K562 (cell line): ENCODE measurements at places on chromosomes 2 and 18. TPM values are rescaled to one million over a fixed set of nuclear protein-coding genes. Genes with fewer than 3 reads are reported as not detected.

SALL3 gene
- total RNA-seq, result 0.18 TPM in 1 of 2 replicates, not detected in the other

- DNase-seq, result no peak
Observed at GRCh38 chr18:13309748-13310670, 91.4 kb downstream of the LDLRAD4 start.

OSBPL6 gene
- total RNA-seq, result 12.6 TPM in 2 replicates

DNA sequence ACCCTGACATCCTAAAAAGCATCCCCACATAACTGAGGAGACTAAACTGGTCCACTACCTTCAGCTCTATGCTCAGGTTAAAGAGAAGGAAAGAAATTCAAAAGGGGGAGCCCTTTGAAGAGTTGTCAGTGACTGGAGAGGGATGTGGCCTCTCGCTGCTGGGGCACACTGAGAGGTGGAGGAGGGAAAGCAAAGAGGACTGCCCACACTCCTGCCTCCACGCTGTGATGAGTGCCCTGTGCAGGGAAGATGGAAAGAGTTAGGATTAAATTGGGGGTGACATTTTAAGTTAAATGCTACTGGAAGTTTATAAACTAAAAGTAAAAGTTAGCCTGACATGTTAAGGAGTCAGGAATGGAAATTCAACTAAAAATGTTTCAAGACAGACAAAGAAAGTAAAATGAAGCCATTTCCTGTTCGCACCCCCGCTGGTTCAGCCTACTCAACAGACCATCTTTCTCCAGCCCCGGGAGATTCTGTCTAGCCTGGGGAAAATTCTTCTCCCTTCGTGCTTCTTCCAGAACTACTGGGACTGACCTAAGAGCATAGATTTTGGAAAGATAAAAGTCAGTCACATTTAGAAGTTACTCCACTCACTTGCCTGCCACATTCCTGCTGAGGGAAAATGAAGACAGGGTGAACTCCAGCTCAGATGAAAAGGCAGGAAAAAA lies 17.8 kb upstream of the INO80C start:
- no peak for DNase-seq

SULT1C2 gene
- not detected in 2 replicates for total RNA-seq

RAB31 gene
- total RNA-seq, result 57.7 and 66.1 TPM in 2 replicates

GRCh38 chr2:227310756-227311110 lies 14.3 kb upstream of the MFF start:
- no peak for DNase-seq
